ENCODE measurements at places on chromosomes 1 and 21.

- no peak for DNase-seq
Measured at GRCh38 chr1:107933736-107934135, 31.2 kb downstream of the VAV3 start.

GRCh38 chr1:83000286-83000685, 998.6 kb downstream of the TTLL7 start:
- no peak for DNase-seq

DNA sequence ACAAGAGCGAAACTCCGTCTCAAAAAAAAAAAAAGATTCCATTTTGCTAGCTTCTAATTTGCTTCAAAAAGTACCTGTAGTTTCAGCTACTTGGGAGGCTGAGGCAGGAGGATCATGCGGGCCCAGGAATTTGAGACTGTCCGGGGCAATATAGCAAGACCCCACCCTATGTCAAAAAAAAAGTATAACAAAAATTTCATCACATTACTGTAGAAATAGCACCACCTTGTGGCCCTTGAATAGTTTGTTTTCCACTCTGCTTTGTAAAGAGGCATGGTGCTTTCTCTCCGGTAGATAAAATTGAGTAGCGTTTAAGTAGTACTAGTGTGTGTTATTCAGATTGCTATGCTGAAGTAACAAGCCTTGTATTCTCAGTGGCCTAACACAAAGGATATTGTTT, 18.2 kb upstream of the MSTO1 start:
- DNase-seq: peak; percentile 61

GRCh38 chr21:45056296-45056904, 18.0 kb upstream of the ADARB1 start:
- no peak for DNase-seq

DNA sequence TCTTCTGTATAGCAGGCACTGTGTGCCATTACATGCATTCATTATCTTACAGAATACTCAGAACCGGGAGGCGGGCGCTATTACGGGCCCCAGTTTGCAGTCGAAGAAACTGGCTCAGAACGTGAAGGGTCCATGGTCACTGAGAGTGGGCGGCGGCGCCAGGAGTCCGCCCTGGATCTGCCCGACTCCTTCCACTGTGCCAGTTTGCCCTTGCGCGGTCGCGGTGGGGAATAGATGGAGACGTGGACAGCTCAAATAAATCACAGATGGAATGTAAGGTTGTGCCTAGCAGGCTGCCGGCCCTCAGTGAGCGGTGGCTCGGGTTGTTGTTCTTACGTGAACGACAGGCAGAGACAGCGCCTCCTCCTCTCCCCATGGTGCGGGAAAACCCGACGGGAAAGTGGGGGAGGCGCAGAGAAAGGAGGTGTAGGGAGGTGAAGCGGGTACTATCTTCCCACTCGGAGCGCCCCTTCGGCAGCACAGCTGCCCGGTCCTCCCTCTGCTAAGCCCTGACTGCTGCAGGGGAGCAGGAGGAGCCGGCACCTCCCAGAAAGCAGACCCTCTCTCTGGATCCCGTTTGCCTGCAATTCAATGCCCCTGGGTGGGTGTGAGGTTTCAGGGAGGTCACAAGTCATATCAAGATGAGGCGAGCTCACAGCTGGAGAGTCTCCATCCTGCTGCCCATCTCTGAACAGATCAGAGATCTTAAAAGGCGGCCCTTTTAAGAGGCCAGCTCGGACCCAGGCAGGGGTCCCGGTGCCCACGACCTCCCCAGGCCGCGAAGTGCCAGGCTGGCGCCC, 1.1 kb downstream of the COL9A2 start:
- DNase-seq: peak; percentile 44

DNA sequence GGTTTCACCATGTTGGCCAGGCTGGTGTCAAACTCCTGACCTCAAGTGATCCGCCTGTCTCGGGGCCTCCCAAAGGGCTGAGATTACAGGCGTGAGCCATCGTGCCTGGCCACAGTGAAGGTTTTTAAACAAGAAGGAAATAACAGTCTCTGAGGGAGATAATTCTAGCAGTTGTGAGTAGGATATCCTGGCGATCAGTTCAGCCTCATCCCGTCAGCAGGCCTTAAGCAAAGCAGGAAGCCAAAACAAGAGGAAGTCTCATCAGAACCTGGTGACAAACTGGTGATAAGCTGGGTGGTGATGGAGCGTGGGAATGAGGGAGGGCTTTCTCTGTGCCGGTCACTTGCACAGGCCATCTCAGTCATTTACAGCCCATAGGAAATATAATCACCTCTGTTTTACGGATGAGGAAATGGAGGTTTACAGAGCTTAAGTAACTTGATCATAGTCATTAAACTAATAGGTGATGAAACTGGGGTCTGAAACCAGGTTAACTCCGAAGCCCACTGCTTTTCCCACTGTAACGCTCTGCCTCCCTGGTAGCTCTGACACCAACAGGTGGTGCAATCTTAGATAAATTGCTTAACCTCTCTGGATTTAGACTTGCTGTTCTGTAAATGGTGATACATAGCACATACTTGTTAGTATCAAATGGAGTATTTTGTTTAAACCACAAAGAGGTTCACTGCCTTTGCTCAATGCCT, 40.8 kb upstream of the A3GALT2 start:
- no peak for DNase-seq

GRCh38 chr1:200311256-200311655, 98.6 kb downstream of the ZNF281 start:
- DNase-seq: no peak

- DNase-seq: no peak
Measured at GRCh38 chr1:27873671-27874384, 1.5 kb downstream of the THEMIS2 start.

- DNase-seq: no peak
Measured at GRCh38 chr1:94130851-94131595, 10.1 kb upstream of the ABCA4 start.

DNA sequence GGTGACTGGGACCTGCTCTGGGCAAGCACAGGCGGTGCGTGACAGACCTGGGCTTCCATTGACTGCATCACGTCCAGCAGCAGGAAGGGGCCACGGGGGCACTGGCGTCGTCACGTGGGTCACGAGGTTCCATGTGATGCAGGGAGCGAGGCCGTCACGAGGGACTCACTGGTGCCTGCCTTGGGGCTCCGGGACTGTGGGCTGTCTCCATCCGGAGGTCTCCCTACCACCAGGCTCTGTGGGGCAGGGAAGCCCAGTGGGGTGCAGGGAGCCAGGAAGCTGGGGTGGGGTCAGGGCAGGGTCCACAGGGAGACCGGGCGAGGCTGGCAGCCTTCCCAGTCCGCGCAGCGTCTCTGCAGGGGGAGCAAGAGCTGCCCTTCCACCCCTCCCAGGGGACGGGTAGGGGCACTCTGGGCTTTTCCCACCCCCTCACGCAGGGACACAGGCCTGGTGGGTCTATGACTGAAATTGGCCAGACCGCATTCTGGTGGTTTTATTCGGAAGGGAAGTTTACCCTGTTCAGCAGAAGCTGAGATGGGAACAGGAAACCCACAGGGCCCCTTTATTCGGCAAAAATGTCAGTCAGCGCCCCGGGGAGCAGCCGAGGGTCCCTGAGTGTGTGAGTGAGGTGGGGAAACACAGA, 416 bp upstream of the TNFRSF14 start:
- no peak for DNase-seq

- no peak for DNase-seq
Measured at GRCh38 chr1:197222025-197222685, 45.9 kb upstream of the CRB1 start.

GRCh38 chr1:71994646-71995045, 287.7 kb downstream of the NEGR1 start:
- DNase-seq: no peak

DNA sequence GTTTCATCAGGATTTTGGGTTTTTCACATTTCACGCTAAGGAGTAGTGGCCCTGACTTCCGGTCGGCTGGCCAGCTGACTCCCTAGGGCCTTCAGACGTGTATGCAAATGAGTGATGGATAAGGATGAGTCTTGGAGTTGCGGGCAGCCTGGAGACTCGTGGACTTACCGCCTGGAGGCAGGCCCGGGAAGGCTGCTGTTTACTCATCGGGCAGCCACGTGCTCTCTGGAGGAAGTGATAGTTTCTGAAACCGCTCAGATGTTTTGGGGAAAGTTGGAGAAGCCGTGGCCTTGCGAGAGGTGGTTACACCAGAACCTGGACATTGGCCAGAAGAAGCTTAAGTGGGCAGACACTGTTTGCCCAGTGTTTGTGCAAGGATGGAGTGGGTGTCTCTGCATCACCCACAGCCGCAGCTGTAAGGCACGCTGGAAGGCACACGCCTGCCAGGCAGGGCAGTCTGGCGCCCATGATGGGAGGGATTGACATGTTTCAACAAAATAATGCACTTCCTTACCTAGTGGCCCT, 23.1 kb upstream of the TNFRSF1B start:
- DNase-seq: no peak

- DNase-seq: peak; percentile 87
Measured at GRCh38 chr21:38148046-38148445, 108.7 kb upstream of the KCNJ15 start.

- DNase-seq: peak; percentile 38
Measured at GRCh38 chr1:14263225-14263624, 335.3 kb upstream of the KAZN start.

GRCh38 chr1:115545791-115546733, 95.7 kb upstream of the VANGL1 start:
- peak; percentile 35 for DNase-seq
